Kasumi-1 (cell line): ENCODE measurements at places on chromosomes 7 and 10.

DNA sequence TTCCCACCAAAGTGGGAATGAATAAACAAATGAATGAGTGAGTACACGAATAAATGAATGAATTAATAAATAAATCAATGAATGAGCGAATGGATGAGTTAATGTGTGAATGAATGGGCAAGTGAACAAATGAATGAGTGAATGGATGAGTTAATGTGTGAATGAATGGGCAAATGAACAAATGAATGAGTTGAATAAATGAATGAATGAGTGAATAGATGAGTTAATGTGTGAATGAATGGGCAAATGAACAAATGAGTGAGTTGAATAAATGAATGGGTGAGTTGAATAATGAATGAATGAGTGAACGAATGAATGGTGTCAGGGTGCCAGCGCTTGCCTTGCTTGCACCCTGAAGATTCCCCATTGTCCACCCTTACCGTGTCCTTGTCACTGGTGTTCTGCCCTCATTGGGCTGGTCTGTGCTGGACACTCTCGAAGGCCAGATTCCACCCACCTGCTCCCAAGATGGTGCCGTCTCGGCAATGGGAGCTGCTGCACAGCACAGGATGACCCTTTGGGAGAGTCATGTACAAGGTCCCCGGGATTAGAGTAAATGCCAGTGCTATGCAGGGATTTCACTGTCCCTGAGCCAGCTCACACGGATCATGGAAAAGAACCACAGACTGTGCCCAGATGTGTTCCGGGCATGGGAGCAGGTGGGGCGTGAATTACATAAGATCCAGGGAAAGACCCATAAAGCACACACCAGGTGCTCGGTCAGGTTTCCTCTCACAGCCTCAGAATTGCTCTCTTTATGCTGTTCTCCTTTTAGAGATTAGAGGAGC lies 83.2 kb downstream of the CAMK1D start:
- no peak for DNase-seq

GRCh38 chr10:124493214-124493882 lies 31.7 kb downstream of the LHPP start:
- DNase-seq: peak; percentile 75

DNA sequence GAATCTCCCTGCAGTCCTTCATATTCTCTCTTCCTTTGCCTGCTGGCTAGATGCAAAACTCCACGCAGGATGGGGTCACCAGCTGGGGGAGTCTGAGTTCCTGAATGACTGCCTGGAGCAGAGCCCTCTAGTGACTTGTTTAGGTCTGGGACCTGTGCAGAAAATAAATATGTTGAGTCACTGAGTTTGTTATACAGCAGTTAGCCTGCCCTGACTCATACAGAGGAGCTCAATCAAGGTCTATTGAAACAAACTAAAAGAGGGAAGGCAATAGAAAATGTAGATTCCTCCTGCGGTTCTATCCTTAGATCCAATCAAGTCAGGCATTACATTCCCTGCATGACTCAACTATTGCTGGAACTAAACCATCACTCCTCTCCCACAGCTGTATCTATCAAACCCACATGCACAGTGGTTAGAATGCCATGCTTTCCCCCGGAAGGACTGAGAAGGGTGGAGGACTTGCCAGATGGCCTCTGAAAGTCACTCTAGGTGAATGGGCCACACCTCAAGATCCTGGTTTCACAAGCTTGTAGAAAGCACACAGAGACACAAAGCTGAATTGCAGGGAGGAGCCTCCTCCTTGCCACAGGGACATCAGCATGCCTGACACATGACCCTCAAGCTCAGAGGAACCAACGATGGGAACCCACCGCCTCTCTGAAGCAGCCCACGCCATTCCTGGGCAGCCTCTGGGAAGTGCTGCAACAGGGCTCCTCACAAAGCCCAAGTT lies 73.9 kb downstream of the SH3PXD2A start:
- DNase-seq: peak; percentile 77

- DNase-seq: no peak
Measured at GRCh38 chr10:98131619-98132018, 2.8 kb upstream of the R3HCC1L start.

DNA sequence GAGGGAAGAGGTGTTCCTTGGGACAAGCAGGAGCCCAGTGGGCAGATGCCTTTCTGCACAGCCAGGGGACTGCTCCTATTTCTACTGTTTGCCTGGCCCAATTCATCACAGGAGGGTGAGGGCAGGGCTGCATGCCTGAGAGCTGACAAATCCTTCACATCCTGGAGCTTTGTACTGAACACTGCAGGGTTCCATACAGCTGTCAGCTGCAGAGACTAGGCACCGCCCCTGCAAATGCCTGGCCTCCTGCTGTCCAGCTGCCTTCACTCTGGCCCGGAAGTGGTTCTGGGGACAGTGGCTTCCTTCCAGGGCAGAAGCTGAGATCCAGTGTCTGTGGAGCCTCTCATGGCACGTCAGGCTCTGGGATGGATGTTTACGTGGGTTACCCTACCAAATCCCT lies 470.7 kb downstream of the DNAJB6 start:
- DNase-seq: no peak

DNA sequence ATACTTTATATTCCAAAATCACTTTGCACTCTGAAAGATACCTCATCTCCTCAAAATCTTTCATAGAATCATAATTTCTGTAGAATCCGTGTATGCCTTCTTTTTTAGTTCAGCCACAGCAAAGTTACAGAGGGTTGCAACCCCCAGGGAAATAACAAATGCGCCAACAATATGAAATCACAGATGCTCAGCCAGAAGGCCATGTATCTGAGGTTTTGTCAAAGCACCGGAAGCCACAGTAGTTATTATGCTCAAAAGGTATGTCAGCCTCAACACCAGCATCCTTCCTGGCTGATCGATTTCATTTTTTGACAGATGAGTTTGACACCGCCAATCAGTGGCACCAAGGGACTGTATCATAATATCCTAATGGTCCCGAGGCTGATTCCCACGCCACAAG lies 204.1 kb downstream of the KCNMA1 start:
- no peak for DNase-seq

DNA sequence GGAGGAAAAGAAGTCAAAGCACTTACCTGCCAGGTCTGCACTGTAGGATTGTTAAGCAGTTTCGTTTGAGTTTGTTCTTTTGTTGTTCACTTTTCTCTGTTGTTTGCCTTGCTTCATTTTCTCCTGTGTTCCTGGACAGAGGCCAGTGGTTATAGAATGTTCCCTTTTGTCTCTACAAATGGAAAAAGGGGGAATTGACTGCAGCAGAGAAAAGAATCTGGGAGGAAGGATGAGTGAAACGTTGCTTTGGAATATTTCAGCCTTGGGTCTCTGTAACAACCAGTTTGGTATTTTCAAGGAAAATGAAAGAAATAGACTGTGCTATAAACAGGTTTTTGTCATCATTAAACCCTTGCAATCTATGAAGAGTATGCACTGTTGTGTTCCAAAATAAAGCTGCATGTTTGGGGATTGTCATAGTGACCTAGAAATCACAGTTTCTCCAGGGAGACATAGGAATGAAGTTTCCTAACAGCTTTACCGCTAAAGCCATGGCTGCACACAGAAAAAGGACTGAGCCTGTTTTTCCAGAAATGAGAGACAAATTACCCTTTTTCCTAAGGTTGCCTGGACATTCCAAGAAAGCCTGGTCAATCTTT lies 60.8 kb upstream of the HABP2 start:
- no peak for DNase-seq

DNA sequence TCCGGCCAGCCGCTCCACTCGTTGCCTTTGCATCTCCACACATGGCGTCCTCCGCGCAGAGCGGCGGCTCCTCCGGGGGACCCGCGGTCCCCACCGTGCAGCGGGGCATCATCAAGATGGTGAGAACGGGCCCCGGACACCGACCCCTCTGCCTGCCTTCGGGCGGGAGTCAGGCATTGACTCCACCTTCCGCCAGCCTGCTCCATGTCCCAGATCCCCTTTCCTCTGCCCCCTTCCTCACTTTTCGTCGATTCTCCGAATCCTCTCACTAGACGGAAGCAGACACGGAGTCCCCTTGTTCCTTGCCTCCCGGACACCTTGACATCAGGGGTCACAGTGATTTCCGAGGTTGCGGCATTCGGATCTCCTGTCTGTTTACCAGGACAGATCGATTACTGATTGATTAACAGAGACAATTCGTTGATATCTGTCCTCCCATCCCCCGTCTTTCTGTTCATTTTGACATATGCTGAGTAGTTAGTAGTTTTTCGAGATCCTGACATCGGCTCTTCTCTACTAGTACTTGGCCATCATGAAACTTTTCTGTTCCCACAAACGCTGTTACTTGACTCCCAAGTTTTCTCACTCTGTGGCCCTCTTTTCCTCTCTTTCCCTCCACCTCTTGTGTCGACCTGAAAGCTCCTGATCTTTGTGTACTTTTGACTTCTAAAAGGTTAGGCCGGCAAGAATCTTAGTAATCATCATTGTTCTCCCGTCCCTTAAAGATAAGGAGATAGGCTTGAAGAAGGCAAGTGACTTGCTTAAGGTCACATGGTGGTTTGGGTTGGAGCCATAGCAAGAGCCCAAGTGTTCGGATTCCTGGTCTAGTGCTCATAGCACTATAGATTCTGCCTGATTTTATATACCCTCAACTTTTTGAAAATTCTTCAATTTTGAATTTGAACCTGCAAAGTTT lies 597 bp downstream of the SND1 start:
- peak; percentile 24 for DNase-seq

DNA sequence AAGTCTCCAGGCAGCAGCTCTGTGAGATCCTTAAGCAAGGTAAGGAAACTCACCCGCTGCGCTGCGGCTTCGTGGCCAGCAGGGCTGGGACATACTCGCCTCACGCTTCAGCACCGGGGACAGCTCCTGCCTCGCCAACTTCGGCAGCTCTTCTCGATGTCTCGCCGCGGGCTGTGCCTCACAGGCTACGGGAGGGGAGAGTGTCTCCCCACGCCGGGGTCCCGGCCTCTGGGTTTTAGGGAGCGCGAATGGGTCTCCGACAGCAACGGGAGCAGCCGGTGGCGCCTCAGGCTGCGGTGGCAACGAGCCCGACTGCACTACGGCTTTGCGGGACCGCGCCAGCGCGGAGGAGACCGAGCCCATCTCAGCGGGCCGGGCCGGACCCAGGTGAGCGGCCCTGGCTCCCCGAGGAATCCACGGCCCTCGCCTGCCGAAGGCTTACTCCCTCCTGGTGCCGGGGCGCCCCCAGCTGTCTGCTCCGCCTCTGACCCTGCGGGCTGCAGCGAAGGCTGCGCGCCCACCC lies 62.4 kb downstream of the LSM5 start:
- DNase-seq: peak; percentile 38

DNA sequence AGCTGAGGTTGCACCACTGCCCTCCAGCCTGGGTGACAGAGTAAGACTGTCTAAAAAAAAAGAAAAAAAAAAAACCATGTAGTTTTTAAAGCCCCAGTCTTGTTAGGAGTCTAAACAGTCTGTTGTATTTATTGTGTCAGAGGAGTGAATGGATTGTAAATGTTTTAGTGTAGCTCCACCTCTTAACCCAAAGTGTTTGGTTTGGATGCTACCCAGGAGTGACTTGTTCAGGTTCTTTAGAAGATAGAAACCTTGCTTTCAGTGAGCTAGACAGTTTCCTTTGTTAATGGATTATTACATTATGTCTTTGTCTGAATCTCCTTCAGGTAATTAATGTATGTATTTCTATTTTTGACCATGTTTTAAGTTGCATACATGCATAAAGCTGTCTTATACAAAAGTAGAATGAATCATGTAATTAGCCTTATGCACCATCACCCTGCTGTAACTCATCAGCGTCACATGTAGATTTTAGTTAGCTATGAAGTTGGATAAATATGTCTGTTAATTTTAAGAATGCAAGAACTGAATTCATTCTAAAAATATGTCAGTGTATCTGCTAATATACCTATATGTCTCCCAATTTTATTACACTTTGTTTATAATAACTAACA lies 97.7 kb downstream of the TAF3 start:
- DNase-seq: no peak

GRCh38 chr10:115802911-115803310 lies 470.1 kb downstream of the GFRA1 start:
- DNase-seq: no peak

DNA sequence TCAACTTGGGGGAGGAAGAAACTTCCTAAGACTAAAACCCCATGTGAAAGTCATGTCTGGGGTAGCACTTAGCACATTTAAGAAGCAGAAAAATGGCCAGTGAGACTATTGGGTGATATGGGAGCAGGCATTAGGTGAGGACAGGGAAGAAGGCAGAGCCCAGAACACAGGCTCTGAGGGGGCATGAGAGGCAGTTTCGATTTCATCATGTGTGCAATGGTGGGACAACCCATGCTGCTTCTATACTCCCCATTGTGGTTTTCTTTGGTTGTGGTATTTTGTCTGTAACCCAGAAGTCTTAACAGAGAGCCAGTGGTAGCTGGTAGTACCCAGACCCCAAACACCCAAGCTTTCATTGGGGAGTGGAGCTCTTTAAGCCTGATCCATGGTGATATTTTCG lies 752.0 kb downstream of the GRID1 start:
- DNase-seq: no peak

GRCh38 chr10:91210014-91210413 lies 10.4 kb upstream of the PCGF5 start:
- DNase-seq: no peak

- DNase-seq: no peak
Measured at GRCh38 chr10:50565301-50566083, 58.3 kb downstream of the SGMS1 start.

GRCh38 chr7:54546081-54546985 lies 4.2 kb downstream of the VSTM2A start:
- DNase-seq: no peak

DNA sequence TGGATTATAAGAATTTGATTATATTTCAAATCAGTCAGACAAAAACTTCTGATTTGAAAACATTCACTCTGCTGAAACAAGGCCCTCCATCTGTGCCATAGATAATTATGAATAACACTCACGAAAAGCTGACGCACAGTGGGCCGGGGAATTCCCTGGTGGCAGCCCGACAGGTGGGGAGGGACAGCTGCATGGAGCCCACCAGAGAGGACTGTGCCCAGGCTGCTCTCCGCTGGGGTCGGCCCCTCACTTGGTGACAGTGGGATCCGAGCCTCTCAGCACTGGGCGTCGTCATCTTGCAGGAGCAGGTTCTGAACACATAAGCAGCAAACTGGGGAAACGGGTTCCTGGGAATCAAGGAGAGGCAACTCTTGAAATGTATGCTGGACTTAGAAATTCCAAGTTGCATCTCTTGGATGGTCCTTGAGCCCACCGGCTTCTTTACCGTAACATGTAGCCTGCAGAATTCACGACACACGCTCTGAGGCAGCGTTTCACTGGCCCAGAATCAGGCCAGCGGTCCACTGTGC lies 41.4 kb downstream of the AFAP1L2 start:
- DNase-seq: no peak

- DNase-seq: no peak
Measured at GRCh38 chr7:131302876-131303707, 24.6 kb upstream of the MKLN1 start.
